Adrenal gland (tissue), 19 donors: ENCODE measurements at places on chromosomes 6 and 20.

DNA sequence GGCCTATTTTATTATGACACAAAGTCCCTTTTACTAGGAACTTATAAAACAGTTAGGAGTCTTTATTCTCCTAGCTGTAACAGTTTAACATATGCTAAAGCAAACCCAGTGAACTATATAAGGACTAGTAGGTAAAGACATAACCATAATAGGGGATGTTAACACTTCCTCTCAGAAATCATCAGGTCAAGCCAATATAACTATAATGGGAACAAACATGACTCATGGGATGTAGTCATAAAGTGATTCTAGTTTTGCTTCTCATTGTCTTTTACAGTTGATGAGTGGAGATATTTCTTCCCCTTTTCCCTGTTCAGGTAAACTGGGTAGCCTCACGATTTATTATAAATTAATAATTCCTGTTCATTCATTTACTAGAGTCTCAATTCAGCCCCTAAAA is 9.7 kb downstream of the PTCHD4 start:
- DNase-seq: no peak

- DNase-seq: no peak
Measured at GRCh38 chr6:152273638-152274037, 363.5 kb downstream of the SYNE1 start.

DNA sequence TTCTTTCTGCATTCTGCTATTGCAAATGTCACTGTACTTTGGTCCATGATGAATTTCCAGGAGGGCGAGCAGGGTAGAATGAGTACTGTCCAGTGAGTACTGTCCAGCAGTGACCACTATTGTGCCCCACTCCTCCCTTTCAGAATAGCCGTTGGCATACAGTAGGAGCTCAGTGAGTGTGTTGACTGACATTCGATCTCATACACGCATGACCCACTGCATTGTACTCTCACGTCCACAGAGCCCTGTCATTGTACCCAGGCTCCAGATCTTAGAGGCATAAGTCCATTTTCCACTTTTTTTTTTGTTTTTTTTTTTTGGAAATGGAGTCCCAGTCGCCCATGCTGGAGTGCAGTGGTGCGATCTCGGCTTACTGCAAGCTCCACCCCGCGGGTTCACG is 8.2 kb downstream of the DYNLRB1 start:
- no peak for DNase-seq

DNA sequence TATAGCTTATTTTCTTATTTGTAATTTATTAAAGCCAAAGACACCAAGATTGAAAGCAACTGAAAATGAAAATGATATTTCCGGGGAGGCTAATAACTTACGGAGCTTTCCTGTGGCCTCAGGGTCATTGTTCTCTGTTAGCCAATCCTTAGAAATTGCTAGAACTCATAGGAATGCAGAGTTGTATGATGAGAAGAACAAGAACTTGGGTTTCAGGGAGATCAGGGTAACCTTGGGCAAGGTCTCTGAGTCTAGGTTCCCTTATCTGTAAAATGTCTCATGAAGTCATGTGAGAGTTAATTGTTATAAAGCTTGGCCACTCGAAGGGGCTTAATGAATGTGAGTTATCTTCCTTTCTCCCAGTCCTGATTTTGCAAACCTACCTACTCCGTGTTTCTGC is 20.1 kb upstream of the SERINC3 start:
- no peak for DNase-seq
